RKO (cell line): ENCODE measurements at places on chromosomes 1 and 21.

DNA sequence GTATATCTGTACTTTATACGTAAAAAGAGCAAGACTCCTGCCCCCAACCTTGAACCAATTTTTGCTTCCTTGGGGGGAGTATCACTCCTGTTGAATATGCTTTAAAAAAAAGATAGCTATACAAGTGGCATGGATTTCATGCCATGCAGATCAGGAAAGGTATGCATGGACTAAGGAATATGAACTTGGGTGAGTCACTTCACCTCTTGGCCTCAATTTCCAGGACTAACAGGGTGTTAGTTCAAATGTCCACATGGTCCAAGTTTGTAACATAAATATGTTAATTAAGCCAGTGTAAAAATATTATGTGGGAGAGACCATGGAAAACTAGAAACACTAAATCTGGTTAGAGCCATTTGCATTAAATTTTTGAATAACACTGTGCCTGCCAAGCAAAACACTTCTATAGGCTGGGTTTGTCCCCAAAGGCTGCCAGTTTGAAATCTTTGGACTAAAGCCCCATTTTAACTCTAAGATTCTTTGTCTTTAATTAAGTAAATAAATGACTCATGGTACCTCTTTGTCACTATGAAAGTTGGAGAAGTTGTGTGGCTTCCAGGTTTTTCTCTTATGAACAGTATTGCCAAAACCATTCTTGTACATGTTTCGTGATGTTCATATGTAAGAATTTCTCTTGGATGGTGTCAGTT, 33.1 kb downstream of the FAM177B start:
- DNase-seq, result no peak

DNA sequence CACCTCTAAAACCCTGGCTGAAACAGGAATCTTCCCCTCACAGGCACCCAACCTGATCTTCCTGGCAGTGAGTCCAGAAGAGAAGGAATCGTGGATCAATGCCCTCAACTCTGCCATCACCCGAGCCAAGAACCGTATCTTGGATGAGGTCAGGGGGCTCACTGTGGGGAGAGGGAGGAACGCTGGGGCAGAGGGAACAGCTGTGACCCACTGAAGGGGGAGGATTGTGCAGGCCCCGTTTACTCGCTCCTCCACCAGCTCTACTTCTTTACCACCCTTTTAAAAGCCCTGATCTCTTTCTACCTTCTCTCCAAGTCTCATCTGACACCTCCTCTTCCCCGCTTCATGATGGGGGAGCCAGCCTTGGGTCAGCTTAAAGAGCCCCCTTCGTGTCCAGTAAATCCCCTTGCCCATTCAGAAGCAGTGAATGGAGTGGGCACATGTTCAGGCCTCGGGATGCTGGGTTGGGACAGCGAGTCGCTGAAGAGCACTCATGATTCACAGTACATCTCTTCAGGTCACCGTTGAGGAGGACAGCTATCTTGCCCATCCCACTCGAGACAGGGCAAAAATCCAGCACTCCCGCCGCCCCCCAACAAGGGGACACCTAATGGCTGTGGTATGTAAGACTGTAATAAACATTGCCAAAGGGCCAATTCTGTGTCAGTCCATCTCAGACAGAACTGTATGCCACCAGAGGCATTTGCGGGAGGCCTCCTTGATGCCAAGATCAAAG, 7.3 kb downstream of the PLEKHO1 start:
- DNase-seq, result no peak

GRCh38 chr1:9143250-9143649, 14.3 kb upstream of the GPR157 start:
- DNase-seq, result no peak

GRCh38 chr21:31201548-31201947, 142.5 kb downstream of the TIAM1 start:
- DNase-seq, result peak; percentile 18

- no peak for DNase-seq
Observed at GRCh38 chr1:165060285-165060793, 296.2 kb downstream of the LMX1A start.

GRCh38 chr1:114495486-114495885, 15.5 kb downstream of the TRIM33 start:
- no peak for DNase-seq

- no peak for DNase-seq
Observed at GRCh38 chr1:21332554-21333311, 42.5 kb upstream of the ECE1 start.

- DNase-seq, result no peak
Observed at GRCh38 chr1:27391511-27392095, 819 bp upstream of the GPR3 start.

- no peak for DNase-seq
Observed at GRCh38 chr1:27481994-27482620, 7.9 kb downstream of the WASF2 start.

GRCh38 chr1:106836708-106837107, 219.8 kb upstream of the PRMT6 start:
- DNase-seq, result no peak

GRCh38 chr21:43291347-43291950, 122.6 kb downstream of the CRYAA start:
- no peak for DNase-seq

DNA sequence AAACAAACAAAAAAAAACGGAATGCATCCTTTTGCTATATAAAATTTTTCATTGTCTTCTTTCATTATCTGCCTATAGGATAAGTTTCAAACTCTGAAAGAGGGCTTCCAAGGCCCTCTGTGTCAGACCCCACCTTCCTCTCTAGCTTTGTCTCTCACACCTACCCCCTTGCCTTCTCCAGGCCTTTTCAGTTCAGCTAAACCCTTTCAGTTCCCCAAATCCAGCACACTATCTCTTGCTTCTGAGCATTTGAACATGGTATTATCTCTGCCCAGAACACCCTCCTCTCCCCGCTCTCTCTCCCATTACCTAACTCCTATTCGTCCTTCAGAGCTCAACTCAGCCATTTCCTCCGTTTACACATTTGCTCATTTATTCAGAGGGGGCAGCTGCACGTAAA, 35.7 kb downstream of the C1orf216 start:
- DNase-seq, result no peak

DNA sequence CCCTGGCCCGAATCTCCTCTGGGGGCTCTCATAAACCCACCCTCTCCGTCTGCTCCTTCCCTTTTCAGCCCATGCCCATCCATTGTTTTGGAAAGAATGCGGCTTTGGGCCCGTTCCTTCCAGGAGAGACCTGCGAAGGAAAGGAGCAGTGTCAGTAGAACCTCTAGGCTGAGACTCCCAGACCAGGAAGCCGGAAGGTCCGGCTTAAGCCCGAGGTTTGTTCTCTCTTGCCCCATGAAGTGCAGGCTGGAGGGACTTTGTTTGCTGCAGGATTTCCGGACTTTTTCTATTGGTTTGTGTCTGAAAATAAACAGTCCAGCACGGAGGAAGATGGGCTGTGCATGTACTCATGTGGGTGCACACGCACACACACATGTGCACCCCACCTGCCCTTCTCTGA, 49.8 kb downstream of the ELK4 start:
- no peak for DNase-seq

DNA sequence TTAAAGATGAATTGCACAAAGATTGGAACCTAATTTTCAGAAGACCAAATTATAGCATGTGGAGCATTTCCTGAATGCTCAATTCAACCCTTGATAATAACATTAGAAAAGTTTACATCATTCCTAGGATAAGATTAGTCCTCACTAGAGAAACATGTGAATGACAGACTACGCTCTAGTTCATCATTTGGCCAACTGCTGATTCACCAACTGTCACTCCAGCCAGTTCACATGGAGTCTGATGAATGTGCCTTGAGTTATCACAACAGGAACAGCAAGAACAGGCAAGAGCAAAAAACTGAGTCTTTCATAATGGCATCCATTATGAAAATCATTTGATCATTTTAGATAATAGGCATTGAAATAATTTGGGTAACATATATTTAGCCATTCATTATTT, 415.9 kb downstream of the PTPRC start:
- DNase-seq, result peak; percentile 9

DNA sequence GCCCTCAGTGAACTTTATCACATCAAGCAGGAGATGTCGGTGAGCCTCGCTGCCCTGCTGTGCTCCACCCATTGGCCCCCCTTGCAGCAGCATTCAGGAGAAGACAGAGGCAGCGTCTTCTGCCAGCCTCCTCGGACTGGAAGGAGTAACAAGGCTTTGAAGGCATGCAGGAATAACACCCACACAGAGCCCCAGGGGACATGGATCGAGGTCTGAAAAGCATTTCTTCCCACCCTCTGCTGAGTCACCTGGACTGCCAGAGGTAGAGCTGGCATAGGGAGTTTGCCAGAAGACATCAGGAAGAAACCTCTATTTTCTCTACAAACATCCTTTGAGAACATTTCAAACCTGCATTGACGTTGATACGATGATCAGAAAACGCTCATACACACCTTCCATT, 42.9 kb downstream of the COL18A1 start:
- no peak for DNase-seq

DNA sequence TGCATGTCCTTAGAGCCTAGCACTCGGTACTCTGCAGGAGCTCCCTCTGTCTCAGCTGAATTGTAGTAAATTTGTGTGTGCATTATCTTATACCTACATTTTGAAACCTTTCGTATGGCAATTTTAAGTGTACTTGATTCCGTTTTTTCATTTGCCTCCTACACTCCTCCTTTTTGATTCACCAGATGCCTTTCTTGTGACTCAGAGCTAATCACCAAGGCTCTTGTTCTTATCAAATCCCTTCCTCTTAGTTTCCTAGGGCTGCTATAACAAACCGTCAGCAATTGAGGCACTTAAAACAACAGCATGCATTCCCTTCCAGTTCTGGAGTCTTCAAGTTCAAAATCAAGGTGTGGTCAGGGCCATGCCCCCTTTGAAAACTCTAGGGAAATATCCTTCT, 261.0 kb downstream of the ASTN1 start:
- DNase-seq, result no peak

GRCh38 chr21:15437883-15438282, 291.9 kb upstream of the USP25 start:
- DNase-seq, result no peak

GRCh38 chr1:174902531-174903099, 97.1 kb upstream of the CACYBP start:
- DNase-seq, result no peak

GRCh38 chr1:41315146-41315822, 46.0 kb upstream of the FOXO6 start:
- DNase-seq, result no peak
